Fibroblast of villous mesenchyme (primary cell): ENCODE measurements at places on chromosomes 4 and X. TPM values are rescaled to one million over a fixed set of nuclear protein-coding genes. Genes with fewer than 3 reads are reported as not detected.

DCX gene
- total RNA-seq, result not detected in 2 replicates

HPSE gene
- total RNA-seq, result under 0.01 and 0.43 TPM in 2 replicates

EVC gene
- 35.0 and 54.4 TPM in 2 replicates for total RNA-seq

TEX13A gene
- not detected in 2 replicates for total RNA-seq

IL15 gene
- 9.5 and 11.6 TPM in 2 replicates for total RNA-seq

SATL1 gene
- under 0.01 TPM in 1 of 2 replicates, not detected in the other for total RNA-seq

SH3RF1 gene
- total RNA-seq, result 29.3 and 41.9 TPM in 2 replicates

FGD1 gene
- 10.4 and 11.0 TPM in 2 replicates for total RNA-seq

P2RY8 gene
- total RNA-seq, result not detected in 2 replicates

- no peak for DNase-seq
These were observed 1.8 kb downstream of the SFRP2 start for GRCh38 chr4:153787061-153787560.

DNA sequence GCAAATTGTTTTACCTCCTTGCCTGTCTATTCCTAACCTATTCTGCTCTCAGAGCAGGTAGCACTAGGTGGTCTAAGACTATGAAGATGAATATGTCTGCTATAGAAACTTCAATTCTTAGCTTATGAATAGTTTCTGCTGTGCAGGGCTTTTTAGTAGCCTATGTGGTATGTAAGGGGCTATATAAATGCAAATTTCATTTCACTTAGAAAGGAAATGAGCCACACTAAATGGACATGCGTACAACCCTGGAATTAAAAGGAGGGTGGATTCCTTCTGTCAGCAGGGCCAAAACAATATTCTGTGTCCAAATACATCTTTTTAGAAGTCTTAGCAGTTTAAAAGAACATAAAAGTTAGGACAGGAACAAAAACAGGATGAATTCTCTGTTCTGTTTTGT lies 163.9 kb upstream of the GEMIN8 start:
- DNase-seq, result no peak

DNA sequence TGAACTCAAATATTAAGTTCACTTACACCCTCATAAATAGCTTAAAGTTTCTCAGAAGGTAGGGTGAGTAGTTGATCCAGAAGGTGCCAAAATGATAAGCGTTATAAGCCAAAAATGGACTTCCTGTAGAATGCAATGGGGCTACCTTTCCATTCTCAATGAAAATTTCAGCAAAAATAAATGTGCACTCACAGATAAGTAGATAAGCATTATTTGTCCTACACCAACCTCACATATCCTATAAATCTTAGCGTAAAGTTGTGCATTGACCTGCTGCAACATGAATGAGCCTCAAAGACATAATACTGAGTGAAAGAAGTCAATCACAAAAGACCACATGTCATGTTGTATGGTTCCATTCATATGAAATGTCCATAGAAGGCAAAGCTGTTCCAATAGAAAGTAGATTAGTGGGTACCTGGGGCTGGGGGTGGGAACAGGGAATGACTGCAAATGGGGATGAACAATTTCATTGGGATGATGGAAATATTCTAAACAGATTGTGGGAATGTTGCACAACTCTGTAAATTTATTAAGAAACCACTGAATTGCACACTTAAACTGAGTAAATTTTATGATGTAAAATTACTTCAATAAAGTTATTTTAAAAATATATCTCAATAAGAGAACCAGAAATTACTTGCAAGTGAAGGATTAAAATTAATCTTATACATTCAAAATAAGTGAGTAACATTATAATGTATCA lies 100.9 kb downstream of the AMELX start:
- no peak for DNase-seq

DNA sequence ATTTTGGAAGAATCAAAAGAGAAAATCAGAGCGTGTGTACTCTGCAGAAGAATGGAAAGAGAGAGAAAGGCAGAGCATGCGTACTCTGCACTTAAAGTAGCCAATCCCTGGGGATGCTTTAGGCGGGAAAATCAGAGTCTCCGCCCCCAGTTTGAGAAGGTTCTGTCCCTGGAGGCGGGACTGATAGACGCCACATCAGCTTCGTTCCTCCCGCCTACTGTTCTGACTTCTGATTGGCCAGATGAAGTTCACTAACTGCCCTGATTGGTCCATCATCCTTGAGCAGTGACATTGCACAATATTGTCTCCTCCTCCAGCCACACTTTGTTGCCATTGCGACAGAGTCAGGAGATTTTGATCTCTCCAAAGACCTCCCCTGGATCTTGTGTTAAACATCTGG lies 23.8 kb downstream of the SSX1 start:
- peak; percentile 16 for DNase-seq

- peak; percentile 1 for DNase-seq
These were observed 310.8 kb downstream of the AFF2 start for GRCh38 chrX:148811236-148811635.

DNA sequence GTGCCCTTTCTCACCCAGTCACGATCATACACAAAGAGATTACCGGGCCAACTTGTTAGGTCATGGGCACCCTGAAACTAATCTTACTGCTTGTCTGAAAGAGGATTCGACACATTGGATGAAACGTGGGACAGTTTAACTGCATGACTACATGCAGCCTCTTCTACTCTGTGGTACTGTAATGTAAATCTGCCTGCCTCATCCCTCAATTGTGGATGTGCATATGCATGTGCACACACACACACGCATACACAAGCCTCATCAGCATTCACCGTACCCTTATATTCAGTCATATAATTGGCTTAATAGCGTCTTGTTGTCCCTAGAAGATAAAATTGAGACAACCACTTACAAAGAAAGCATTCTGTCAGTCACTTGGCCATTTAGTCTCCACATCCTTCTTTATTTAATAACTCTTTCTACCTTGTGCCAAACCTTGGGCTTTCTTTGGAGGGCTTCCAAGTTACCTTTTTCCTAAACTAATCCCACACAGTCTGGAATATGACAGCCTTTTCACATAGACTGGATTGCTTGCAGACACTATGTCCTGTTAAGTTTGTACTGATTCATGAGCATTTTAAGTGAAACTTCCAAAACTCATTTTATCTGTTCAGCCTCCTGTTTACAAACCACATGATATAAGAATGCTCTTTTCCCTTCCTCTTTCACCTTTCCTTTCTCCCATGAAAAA lies 132.9 kb downstream of the AFF2 start:
- DNase-seq, result no peak

GRCh38 chr4:2484993-2485392 lies 16.1 kb downstream of the RNF4 start:
- peak; percentile 37 for DNase-seq

DNA sequence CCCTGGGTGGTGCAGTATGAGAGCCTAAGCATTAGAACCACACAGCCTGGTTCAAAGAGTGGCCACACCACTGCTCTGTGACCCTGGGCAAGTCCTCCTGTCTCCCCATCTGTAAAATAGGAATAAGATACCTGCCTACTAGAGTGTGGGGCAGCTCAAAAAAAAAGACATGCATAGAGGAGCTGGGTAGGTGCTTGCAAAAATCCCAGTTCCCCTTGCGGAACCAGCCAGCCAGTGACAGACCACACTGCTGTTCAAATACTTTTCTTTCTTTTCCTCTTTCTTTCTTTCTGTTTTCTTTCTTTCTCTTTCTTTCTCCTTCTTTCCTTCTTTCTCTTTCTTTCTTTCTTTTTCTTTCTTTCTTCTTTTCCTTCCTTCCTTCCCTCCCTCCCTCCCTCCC lies 63.0 kb upstream of the TRIM2 start:
- DNase-seq, result no peak

- no peak for DNase-seq
These were observed 96.2 kb upstream of the CCSER1 start for GRCh38 chr4:90030953-90031352.

DNA sequence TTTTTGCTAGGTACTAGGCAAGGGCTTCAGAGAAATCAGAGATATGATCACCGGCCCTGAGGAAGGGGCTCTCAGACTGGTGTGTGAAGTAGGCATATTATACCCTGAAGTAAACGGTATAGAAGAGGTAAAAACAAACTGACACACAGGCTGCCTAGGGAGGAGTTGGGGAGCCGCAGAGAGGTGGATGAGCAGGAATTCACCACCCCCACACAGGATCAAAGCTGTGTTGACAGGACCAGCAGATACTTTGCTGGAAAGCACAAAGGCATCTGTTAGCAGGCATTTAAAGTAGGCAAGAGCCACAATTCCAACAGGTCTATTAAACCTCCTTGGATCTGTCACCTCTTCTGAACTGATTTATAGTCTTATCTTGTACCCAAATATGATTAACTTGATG lies 71.8 kb upstream of the GPR34 start:
- DNase-seq, result no peak

- DNase-seq, result no peak
These were observed 127.6 kb upstream of the NUDT6 start for GRCh38 chr4:123050018-123050417.

GRCh38 chr4:78766650-78767049 lies 9.5 kb upstream of the BMP2K start:
- no peak for DNase-seq

GRCh38 chr4:184421533-184422155 lies 52.7 kb downstream of the IRF2 start:
- DNase-seq, result no peak

GRCh38 chr4:101753721-101754120 lies 36.8 kb upstream of the BANK1 start:
- DNase-seq, result peak; percentile 68

GRCh38 chrX:84219551-84219950 lies 31.6 kb upstream of the RPS6KA6 start:
- DNase-seq, result no peak

- no peak for DNase-seq
These were observed 125.8 kb upstream of the STX18 start for GRCh38 chr4:4667622-4668081.

GRCh38 chrX:54043056-54043455 lies 1.2 kb downstream of the PHF8 start:
- DNase-seq, result no peak

- DNase-seq, result no peak
These were observed 723.6 kb downstream of the TRAM1L1 start for GRCh38 chr4:116361790-116362189.

- no peak for DNase-seq
These were observed 1014.2 kb downstream of the C4orf33 start for GRCh38 chr4:130110189-130110588.

DNA sequence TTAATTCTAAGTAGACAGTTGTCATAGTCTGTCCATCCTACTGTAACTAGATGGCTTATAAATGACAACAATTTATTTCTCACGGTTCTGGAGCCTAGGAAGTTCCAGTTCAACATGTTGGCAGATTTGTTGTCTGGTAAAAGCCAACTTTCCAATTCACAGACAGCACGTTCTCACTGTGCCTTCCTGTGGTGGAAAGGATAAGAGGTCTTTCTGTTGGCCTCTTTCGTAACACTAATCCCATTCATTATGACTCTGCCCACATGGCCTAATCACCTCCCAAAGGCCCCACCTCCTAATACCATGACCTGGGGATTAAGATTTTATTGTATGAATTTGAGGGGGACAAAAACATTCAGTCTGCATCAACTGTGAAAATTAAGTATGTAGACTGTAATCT lies 83.2 kb downstream of the GALNTL6 start:
- DNase-seq, result no peak

DNA sequence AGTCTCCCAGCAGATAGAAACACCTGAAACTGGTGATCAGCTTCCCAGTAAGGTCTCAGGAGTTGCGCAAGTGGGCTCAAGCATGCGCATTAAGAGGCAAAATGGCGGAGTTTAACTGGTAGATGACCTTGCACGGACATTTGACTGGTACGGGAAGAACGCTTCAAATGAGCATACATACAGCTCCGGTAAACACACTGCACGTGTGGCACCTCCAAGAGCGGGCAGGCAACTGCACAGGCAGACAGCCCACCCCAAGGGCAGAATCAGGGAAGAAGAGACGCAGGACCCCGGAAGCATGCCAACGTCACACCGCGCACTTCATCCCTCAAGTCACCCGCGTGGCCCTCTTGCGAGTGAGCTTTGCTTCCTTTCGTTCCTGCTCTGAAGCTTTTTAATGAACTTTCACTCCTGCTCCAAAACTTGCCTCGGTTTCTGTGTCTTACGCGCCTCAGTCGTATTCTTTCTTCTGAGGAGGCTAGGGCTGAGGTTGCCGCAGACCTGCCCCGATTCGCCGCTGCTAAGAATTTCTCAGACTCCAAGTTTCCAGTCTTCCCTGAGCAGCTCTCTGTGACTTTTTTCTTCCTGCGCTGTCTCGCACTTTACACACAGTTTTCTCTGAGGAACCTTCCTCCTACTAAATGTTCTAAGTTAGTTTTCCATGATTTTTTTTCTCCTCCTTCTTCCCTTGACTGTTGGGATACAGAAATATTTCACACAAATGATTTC lies 180.7 kb upstream of the ZFP42 start:
- peak; percentile 43 for DNase-seq

GRCh38 chrX:85109235-85109634 lies 105.6 kb downstream of the APOOL start:
- DNase-seq, result no peak
